NCI-H226 (cell line): ENCODE measurements at places on chromosomes 2 and 18.

- no peak for DNase-seq
These were observed 218.8 kb downstream of the CYP26B1 start for GRCh38 chr2:71928734-71929481.

GRCh38 chr2:179264368-179265081 is at the start of gene SESTD1:
SESTD1 (minus strand) TSS chr2:179264832; CDS start chr2:179191841, 72,991 bp downstream.
- DNase-seq = peak; percentile 25

- peak; percentile 27 for DNase-seq
These were observed 39.4 kb upstream of the PKDCC start for GRCh38 chr2:42008241-42008921.

- DNase-seq = no peak
These were observed 12.9 kb upstream of the MRO start for GRCh38 chr18:50832754-50833153.

DNA sequence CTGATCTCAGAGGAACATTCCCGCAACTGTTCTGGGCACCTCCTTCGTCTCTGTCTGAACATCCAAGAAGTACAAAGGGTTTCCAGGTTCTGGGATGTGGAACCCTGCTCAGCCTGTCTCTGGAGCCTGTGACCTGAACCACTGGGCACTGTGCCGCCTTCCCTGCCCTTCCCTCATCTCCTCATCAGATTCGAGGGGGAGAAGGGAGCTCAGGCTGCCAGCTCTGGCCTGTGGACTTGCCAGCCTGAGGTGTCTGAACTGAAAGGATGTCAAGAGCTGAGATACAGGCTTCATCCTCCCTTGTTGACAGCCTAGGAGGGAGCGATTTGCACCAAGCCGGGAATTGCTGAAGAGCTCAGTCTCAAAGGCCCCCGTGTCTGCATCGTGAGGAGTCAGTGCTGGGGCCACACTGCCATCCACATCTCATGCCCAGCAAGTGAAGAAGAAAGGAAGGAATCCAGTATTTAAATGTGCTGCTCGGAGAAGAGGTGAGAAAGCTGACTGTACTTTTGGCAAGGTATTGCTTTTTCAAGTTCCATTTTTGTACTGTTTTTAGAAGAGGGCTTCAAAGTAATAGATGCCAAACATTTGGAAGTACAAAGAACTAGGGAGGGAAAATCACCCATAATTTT is 12.6 kb downstream of the NEU2 start:
- DNase-seq = no peak

GRCh38 chr18:23631746-23632145 is 31.0 kb downstream of the ANKRD29 start:
- no peak for DNase-seq

DNA sequence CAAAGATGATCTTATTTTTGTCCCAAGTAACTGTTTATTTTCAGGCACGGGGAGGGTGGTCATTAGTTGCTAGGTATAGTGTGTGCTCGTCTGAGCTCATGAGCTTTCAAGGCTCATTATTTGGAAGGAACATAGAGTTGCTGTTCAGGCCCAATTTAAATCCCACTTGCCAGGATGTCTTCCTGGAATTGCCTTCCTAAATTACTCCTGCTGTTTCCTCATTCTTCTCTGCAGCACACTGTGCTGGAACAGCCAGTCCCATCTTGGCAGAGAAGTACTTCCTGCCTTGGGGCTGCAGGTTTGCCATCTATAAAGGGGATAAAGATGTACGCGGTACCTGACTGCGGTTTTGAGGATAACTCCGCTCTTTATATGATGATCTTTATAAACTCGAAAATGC is 37.3 kb downstream of the GREB1 start:
- no peak for DNase-seq

GRCh38 chr2:56522605-56523089 is 338.9 kb downstream of the CCDC85A start:
- DNase-seq = no peak

DNA sequence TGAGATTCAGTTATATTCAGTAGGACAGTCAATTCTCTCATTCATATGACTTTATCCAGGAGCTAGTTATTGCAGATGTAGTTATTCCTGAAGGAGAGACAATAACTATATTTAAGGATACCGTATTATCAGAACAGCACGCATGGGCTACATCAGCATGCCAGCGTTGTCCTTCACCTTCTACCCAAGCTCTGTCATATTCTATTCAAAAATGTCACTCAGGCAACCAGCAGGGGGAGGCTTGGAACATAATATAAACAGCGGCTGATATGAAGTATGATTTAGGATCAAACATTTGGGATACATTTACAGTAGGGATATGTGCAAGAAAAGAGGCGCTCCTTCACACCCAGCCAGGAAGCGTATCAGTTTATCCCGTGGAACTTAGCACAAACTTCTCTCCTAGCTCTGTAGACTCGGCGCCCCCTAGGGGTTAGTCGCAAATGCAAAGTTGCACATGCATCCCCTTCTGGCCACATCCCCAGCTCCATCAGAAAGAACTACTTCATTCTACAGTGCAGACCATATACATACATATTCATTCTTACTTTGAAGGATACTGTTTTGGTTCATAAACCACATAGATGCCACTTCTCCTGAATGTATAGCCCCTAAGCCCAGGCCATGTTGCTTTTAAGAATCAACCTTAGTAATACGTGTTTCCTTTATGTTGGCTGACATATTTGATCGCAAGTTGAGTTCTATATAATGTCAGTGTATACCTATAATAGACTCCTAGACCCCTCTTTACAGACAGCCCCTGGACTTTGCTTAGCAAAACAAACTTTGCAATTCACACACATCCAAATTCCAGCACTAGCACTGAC is 759.4 kb downstream of the ADCYAP1 start:
- no peak for DNase-seq

GRCh38 chr2:33275689-33276444 is 200.6 kb upstream of the RASGRP3 start:
- DNase-seq = no peak

DNA sequence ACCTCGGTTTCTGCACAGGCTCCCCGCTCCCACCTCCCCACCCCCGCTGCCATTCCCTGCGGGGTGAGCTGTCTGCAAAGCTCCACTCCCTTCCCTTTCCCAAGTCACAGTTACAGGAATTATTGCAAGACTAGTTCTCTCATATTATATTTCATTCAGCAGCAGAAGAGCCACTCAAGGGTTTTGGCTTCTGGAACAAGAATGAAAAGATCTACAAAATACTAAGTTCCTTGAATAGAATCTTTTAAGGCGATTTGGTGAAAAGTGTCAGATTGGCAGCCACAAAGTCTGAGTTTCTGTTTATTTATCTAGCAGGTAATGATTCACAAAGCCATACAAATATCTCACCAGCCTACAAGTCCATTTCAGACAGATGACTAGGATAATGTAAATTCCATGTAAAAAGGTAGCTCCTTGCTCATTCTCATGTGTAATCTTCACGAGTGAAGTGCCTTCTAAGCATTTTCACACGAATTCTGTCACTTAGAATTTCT is 221.9 kb upstream of the RBBP8 start:
- DNase-seq = peak; percentile 79

DNA sequence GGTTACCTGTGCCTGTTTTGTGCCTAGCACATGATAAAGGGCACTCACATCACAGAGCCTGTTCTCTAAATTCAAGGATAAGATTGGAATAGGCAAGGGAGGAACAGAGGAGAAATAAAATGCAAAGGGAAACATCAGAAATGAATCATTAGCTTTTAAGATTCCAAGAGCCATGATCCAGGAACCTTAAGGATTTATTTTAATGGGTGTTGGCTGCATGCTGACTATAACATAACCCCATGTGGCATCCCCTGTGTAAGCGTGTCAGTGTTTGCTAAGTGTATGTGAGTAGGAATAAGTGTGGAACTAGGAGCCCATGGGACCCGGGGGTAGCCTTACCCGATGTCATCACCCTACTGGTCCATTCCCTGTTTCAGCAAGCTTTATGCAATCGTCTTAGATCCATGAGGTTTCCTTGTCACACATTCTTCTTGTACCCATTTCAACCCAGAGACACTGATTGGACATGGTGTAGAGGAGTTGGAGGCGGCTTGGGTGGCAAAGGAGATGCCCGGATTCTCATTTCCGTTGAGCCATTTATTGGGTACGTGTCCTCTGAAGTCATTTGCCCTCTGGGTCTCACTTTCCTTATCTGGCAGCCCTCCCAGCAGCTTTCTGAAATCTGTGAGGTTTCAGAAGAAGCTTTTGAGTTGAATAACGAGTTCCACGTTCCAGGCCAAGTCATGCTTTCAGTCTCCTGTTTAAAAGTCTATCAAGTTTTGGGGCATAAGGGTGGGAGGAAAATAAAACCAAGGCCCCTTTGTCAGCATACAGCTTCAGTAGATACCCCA is 117.0 kb downstream of the MGAT5 start:
- DNase-seq = no peak

DNA sequence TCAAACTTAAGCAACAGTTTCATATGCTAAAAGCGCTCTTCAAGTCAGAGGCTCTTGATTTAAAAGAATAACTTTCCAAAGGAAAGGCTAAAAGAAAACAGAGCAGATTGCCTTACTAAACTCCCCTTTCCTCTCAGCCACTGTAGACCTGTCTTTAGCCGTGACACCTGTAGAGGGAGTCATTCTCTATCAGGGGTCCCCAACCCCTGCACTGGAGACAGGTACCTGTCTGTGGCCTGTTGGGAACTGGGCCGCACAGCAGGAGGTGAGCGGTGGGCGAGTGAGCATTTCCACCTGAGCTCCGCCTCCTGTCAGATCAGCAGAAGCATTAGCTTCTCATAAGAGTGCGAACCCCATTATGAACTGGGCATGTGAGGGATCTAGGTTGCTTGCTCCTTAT is 9.6 kb downstream of the SLC14A1 start:
- DNase-seq = no peak

GRCh38 chr18:38481576-38481975 is 916.0 kb upstream of the CELF4 start:
- no peak for DNase-seq

- DNase-seq = no peak
These were observed 61.2 kb downstream of the RALBP1 start for GRCh38 chr18:9536354-9537152.

DNA sequence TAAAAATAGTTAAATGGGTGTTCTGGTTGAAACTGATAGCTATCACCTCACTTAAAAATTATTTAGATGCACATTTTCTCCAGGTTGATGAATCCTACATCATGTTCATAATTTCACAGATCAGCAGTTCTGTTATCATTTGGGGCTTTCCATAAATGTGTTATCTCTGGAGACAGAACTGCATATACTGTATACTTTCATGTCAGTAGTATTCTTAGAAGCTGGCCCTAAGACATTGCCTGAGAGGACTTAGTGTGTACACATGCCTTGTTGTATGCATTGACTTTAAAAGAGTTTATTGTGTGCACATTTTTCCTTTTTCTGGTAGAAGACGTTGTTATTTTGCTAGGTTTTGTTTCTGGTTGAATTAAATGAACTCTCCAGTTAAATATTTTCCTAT is 41.0 kb downstream of the PIK3C3 start:
- no peak for DNase-seq

- DNase-seq = no peak
These were observed 418.0 kb downstream of the MEIS1 start for GRCh38 chr2:66852953-66853352.

DNA sequence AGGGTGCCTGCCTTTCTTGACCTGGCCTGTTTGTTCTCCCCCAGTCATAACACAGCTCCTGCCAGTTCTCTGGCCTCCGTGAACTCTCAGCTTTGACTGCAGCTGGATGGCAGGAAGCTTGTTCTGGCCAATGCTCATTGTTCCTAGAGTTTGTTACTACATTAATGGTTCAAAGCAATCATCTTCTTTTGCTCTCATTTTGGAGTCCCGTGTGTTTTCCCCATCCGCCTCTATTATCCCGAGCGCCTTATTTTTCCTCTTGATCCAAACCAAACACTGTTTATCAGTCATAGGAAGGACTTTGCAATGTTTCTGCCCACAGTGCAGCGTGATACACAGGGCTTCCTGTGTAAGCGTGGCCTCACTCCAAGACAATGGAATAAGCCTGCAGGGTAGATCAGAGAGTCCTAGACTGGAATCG is 184.3 kb upstream of the APCDD1 start:
- no peak for DNase-seq

- DNase-seq = no peak
These were observed 176.0 kb downstream of the CTIF start for GRCh38 chr18:48714873-48715272.

DNA sequence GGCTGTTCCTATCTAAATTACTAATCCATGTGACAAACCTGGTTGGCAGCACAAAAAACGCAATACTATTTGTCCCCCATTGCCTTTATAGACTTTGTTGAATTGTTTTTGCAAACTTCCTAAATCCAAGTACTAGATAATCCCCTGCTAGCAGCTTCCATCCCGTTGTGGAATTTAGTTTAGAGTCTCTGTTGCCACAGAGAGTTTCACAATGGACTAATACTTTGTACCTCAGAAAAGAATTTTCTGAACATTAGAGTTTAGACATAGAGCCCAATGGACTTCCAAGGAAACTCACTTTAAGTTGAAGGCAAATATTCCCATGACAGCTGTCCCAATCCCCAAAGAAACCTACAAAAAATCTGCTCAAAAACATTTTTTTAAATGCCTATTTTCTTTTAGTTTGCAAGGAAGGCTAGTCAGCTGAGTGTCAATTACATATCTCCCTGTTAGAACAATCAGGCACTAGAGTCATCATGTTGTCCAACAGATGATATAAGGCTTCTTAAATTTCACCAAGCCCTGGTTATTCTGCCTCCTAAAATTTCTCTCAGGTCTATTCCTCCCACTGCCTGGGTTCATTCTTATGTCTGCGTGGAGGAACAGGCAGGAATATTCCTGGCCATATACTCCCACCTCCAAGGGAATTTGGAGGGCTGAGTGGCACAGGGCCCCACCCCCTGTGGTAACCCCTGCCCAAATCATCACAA is 27.2 kb downstream of the RNF152 start:
- DNase-seq = no peak

- DNase-seq = no peak
These were observed 176.0 kb downstream of the DIS3L2 start for GRCh38 chr2:232137356-232138147.

GRCh38 chr2:171985076-171985475 is 14.7 kb upstream of the METAP1D start:
- no peak for DNase-seq

GRCh38 chr2:150903461-150903860 is 358.2 kb downstream of the RBM43 start:
- DNase-seq = no peak

DNA sequence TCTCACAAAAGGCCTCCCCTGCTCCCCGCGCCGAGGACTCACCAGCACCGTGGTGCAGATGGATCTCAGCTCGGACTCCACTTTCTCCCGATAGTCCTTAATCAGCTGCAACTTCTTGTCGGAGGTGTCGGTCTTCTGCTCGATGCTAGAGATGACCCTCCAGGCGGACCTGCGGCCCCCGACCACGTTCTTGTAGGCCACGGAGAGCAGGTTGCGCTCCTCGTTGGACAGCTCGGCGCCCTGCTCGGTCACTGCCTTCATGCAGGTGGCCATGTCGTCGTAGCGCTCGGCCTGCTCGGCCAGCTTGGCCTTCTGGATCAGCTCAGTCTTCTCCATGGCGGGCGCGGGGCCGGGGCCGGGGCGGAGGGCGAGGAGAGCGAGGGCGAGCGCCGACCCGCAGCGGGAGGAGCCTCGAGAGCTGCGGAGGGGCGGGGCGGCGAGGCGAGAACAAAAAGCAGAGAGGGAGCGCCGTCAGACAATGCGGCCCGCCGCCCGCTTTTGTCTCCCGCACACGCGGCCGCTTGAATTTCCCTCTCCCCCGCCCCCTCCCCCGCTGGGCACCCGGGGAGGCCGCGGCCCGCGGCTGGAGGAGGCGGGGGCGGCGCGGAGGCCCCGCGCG is 571 bp downstream of the YWHAQ start:
- peak; percentile 64 for DNase-seq
